Fibroblast of villous mesenchyme (primary cell): ENCODE measurements at places on chromosomes 7 and 10.

DNA sequence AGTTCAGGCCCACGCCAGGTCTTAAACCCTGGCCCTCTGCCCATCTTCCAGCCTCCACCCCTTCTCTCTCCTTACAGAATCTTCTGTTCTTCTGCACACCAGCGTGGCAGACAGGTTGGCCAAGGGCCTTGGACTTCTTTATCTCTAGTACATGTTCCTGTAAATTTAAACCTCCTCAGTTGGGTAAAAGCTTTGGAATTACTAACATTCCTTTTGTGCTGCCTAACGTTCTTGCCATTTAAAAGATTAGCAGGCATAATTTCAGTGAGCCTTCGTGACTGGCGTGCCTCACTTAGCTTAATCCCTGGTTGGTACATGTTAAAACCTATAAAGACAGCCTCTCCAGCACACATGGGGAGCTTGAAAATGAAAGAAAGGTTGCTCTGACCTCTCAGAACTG, 192.2 kb downstream of the CUX1 start:
- DNase-seq: peak; percentile 92

- DNase-seq: no peak
Measured at GRCh38 chr10:73296946-73297345, 44.5 kb upstream of the MRPS16 start.

DNA sequence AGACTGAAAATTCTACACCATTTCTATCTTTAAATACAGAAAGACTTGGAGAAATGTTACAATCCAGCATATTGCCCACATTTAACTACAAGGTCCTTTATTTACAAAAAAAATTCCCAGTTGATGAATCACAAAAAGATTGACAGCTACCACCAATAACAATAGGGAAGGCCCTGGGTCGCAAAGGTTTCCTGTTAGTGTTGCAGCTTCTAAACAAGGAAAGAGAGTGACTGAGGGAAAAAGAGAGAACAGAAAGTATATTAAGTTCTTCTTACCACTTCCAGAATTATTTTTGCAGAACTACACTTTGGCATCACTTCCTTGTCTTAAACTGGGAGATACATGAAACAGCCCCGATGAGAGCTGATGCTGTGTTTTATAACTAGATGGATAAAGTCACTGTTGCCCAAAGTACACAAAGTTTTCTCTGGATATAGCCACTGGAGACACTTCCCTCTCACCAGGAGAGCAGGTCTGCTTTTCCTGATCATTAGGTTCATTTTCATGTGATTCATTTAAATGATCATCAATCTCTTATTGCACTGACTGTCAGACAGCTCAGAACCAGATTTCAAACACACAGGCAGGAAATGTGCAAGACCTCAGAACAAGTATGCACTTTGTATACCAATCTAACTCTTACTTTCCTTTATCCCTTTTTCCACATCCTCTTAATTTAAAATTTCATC, 57.0 kb downstream of the SHTN1 start:
- peak; percentile 21 for DNase-seq

GRCh38 chr10:20726381-20726780, 170.7 kb downstream of the NEBL start:
- no peak for DNase-seq

DNA sequence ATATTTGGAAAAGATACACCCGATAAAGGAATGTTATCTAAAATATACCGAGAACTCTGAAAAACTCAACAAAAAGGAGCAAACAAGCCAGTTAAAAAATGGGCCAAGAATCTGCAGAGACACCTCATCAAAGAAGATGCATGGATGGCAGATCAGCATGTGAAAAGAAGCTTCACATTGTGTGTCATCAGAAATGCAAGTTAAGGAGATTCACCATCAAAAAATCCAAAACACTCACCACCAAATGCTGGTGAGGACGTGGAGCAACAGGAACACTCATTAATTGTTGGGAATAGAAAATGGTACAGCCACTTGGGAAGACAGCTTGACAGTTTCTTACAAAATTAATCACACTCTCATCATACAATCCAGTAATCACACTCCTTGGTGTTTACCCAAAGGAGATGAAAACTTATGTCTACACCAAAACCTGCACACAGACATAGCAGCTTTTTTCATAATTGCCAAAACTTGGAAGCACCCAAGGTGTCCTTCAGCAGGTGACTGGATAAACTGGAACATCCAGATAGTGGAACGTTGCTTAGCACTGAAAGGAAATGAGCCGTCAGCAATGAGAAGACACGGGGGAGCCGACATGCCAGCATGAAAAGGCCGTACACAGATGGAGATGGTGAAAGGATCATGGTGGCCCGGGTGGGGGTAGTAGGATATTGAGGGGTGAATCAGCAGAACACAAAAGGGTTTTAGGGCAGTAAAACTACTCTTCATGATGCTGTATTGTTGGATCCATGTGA, 27.9 kb upstream of the PWWP2B start:
- DNase-seq: peak; percentile 56

DNA sequence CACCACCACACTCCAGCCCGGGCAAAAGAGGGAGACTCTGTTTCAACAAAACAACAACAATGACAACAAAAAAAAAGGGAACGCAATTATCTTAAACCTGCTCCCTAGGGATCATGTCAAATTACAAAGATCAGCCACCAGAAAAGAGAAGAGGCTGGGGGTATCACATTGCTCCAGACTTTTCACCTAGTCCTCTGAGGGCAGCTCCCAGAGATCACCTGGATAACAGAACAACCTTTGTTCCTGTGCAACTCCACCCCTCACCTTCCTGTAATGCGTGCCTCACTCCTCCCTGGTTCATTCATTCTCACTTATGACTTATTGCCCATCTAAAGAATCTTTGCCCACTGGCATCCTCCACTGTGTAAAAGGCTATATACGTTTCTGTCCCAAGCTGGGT, 31.8 kb downstream of the SVOPL start:
- DNase-seq: no peak

DNA sequence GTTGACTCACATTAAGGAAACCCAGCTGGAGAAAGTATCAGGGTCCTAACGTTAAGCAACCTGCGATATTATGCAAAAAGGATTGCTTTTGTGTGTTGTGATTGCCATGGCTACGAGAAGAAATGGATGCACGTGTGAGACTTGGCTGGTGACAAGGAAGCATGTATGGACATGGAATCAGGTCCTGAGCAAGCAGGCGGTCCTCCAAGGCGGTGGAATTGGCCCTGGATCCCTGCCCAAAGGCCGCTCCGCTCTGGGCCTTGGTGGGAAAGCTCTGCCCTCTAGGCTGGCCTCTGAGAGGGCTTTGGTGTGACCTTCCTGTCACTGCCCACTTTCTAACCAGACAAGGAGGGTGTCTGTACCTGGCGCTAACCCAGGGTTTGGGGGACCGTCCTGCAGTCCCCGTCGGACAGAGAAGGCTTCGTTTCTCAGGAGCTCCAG, 192.1 kb downstream of the EBF3 start:
- no peak for DNase-seq

- DNase-seq: peak; percentile 59
Measured at GRCh38 chr10:29130190-29130673, 158.6 kb upstream of the LYZL1 start.

GRCh38 chr10:30415593-30415992, 18.4 kb upstream of the MAP3K8 start:
- no peak for DNase-seq

DNA sequence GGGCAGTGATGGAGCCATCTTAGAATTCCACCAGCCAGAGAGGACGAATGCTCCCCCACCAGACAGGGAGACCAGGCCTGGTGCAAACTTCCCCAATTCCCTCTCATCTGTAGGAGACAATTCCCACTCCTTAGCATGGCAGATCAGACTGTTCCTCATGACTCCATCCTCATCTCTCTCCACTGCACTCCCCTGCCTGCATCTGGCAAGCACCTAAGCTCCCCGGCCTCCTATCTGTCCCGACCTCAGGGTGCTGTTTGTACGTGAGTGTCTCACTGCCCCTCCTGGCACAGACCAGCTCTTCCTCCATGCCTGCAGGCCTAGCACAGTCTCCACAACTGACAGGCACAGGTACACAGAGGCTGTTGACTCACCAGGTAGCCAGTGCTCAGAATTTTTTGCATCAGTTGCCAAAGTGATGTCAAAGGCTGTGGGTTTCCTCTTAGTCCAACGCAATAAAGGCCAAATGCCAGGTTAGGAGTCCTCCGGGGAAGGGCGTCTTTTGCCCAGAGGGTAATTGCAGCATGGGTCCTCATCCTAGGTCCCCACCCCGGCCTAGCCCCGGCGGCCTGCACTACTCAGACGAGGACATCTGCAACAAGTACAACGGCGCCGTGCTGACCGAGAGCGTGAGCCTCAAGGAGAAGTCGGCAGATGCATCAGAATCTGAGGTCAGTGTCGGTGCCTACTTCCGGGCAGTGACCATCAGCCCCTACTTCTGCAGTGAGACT, 436.8 kb upstream of the FOXK1 start:
- no peak for DNase-seq

DNA sequence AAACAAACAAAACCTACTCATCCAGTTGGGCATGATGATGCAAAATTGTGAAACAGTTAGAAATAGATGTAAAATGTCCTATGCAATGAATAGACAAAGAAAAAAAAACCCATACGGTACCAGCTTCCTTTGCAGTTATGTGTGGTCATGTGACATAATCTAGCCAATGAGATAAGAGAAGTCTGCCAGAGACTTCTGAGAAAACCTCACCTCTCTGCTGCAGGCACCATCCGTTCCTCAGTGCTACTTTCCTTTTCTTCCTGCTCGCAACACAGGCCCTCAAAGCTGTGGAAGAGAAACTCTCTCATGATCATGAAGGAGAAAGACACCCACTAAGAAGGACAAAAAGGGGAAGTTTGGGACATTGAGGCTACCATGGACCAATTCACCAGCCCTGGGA, 76.8 kb upstream of the CARD11 start:
- DNase-seq: no peak

- peak; percentile 38 for DNase-seq
Measured at GRCh38 chr7:16847381-16847860, 34.4 kb downstream of the AGR3 start.

DNA sequence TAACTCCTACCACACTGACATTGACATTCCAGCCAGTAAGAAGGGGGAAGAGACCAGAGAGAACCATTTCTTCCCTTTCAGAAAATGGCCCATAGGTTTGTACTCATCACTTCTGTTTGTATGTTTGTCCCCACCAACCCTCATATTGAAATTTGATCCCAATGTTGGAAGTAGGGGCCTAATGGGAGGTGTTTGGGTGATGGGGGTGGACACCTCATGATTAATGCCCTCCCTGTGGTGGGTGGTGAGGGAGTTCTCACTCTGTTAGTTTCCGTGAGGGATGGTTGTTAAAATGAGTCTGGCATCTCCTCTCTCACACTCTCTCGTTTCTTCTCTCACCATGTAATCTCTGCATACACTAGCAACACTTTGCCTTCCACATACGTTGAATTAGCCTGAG, 21.4 kb downstream of the CADPS2 start:
- DNase-seq: no peak

- no peak for DNase-seq
Measured at GRCh38 chr10:121764233-121764942, 163.4 kb downstream of the ATE1 start.

- no peak for DNase-seq
Measured at GRCh38 chr7:16421333-16422102, at the start of gene CRPPA. Gene CRPPA, minus strand, starts transcription at chr7:16421538. Its CDS starts 216 bp downstream, at chr7:16421322.

DNA sequence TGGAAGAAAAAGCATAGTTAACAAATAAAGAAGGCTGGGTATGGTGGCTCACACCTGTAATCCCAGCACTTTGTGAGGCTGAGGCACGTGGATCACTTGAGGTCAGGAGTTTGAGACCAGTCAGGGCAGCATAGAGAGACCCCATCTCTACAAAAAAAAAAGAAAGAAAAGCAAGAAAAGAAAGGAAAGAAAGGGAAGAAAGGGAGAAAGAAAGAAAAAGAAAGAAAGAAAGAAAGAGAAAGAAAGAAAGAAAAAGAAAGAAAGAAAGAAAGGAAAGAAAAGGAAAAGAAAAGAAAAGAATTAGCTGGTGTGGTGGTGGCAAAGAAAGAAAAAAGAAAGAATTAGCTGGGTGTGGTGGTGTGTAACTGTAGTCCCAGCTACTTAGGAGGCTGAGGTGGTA, 3.1 kb upstream of the HILPDA start:
- DNase-seq: no peak

- DNase-seq: peak; percentile 26
Measured at GRCh38 chr10:12907656-12908055, 93.9 kb downstream of the CCDC3 start.

- DNase-seq: no peak
Measured at GRCh38 chr10:128568990-128569945, 443.0 kb upstream of the MKI67 start.

DNA sequence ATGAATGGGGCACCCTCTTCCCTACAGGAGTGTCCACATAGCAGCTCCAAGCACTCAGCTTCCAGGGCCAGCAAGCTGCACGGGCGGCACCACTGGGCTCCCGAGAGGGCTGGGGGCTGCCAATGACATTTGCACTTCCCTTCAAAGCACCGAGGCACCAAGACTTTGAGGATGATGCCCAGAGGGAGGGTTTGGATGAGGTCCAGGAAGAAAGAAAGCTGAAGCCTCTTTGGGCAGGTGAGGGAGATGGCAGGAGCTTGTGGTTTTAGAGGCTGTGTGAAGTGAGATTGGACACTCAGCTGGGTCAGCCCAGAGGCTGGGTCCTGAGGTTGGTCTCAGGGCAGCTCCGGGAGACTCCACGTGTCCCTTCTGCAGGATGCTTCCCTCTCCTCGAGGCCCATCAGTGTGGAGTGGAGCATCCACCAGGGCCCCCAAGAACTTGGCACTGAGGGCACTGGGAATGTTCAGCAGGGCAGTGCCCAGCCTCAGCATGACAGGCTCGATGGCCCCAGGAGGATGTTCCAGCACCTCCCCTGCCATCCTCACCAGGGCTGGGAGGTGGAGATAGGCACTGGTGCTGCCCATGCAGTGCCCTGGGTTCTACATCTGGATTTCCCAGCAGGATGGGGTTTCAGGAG, 54.9 kb upstream of the IGFBP3 start:
- no peak for DNase-seq

- DNase-seq: no peak
Measured at GRCh38 chr7:22320416-22320815, 36.5 kb downstream of the RAPGEF5 start.

GRCh38 chr7:7435978-7436377, 99.7 kb downstream of the COL28A1 start:
- no peak for DNase-seq

- DNase-seq: no peak
Measured at GRCh38 chr7:31309407-31309806, 31.1 kb downstream of the NEUROD6 start.

DNA sequence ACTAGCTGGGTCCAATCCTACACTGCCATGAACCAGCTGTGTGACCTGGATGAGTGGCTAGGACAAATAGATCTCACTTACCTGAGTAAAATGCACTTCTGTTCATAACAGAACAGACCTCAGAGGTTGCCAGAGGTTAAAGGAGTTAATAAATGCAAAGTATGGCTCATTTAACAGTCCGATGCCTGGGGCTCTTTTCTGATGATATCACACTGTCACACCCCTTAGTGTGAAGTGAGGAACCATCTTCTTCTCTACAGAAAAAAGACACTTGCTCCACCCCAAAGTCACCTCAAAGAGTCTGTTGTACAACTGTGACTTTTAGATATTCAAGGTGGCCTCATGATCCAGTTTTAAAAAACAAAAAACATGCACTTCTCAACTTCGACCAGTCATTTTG, 21.5 kb upstream of the TARP start:
- DNase-seq: no peak

- peak; percentile 45 for DNase-seq
Measured at GRCh38 chr10:67492317-67493019, 203.5 kb downstream of the CTNNA3 start.
